Amniotic epithelial cell (primary cell): ENCODE measurements at places on chromosomes 11 and 22.
A peak's percentile ranks its signal among the peaks of the same experiment; 100 is the strongest.

GRCh38 chr11:130731401-130731800 is 184.9 kb downstream of the SNX19 start:
- no peak for DNase-seq

DNA sequence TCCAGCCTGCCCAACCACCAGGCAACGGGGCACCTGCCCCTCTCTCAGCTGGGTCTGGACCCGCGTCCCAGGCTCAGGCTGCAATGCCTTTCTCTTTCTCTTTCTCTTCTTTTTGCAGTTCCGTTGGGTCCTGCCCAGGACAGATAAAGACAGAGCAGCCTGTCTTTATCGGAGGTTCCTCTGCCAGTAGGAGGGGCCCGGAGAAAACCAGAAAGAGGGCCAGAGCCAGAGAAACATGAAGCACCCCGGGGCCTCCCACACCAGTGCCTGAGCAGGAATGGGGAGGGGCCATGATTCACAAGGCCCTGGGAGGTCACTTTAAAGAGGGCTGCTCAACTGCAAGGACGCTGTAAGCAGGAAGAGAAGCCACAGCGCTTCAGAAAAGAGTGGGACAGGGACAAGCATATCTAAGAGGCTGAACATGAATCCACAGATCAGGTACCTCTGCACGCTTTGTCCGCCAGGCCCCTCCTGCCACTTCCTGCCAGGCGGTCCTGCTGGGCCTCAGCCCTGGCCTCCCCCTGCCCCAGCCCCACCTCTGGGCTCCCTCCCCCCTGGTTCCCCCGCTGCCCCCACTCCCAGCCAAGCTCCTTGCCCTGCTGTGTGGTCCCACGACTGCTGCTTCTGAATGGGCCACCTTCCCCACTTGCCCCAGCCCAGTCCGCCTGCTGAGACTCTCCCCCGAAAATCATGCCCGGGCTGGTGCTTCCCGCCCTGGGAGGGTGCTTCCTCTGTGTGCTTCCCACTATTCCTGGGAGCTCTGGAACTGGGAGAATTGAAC is at the start of gene APOBEC3C:
APOBEC3C (plus strand) TSS at position 316 of the 781 bp plus-strand sequence; CDS start at position 422, 106 bp downstream.
- DNase-seq = peak; percentile 94

DNA sequence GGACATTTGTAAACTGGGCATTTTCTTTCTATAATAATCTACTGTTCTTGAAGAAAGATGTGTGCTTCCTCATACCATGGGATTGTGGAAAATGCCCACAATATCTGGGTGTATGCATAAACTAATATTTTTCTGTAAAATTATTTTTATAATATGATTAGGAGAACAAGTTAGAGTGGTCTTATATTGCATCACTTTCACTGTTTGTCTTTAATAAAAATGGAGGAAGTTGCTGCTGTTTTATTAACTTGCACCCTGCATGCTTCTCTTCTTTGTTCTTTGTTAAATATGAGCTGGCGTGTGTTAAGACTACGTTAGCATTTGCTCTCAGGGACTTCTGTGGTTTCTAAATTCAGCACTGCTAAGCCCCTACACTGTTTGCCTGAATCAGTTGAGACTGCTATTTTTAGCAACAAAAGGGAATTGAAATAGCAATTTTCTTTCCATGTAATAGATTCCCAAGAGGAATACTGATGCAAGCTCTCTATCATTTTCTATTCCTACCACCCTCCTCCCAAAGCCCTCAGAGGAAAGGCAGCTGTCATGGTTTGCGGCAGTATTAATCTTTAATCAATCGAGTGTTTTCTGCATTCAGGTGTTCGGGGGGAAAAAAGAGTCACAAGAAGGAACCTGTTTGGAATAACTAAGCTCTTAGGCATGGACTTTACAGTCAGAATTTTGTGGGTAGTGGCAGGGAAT is 56.1 kb downstream of the HSD17B12 start:
- DNase-seq = peak; percentile 24

GRCh38 chr11:65854161-65854592 is 3.8 kb downstream of the CFL1 start:
- DNase-seq = no peak

DNA sequence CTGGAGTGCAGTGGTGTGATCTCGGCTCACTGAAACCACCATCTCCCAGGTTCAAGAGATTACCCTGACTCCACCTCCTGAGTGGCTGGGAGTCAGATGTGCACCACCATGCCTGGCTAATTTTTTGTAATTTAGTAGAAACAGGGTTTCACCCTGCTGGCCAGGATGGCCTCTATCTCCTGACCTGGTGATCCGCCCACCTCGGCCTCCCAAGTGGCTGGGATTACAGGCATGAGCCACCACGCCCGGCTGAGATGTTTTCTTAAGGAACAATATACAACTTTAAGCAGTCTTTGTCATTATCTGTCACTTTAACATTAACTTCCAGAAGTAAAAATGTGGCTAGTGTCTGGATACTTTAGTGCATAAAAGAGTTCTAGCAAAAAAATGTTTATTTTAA is 272.6 kb upstream of the FAT3 start:
- DNase-seq = no peak

DNA sequence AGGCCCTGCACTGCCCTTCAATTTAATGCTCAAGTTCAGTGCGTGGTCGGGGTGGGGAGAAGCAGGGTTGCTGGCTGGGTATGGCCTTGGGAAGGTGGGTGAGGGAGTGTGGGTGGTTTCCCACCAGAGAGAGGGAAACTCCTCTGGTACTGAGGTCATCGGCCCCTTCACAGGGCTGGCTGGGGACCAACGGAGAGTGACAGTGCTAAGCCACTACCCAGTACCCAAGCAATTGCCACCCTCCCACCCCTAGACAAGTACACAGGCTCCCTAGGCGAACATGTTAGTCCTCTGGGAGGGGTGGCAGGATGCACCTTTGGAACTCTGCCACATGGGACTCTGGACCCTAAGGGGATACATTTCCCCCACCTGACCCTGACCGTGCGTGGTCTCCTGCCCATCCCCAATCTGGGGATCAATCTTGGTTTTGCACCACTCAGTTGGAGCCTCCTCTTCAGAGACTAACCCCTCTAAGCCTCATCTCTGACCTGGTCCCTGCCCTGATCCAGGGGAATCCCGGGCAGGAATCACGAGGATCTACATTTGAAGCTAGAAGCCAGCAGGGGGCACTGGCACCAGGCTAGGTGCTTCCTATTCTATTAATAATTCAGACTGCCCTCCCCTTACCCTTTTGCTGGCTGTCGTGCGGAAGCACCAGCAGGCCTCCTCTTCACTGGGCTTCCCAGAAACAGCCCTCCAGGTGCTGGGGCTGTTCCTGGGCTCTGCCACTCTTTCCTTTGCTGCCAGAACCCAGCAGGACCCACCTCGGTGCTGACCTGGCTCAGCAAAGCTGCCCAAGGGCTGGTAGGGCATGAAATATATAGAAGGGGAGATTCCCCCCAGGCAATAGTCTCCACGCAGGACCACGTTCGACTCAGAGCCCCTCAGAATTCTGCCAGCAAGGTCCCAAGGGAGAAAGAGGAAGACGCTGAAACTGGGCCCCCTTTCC is 377.7 kb downstream of the TENM4 start:
- DNase-seq = peak; percentile 34

GRCh38 chr22:25437414-25438160 is 126.9 kb upstream of the GRK3 start:
- no peak for DNase-seq

DNA sequence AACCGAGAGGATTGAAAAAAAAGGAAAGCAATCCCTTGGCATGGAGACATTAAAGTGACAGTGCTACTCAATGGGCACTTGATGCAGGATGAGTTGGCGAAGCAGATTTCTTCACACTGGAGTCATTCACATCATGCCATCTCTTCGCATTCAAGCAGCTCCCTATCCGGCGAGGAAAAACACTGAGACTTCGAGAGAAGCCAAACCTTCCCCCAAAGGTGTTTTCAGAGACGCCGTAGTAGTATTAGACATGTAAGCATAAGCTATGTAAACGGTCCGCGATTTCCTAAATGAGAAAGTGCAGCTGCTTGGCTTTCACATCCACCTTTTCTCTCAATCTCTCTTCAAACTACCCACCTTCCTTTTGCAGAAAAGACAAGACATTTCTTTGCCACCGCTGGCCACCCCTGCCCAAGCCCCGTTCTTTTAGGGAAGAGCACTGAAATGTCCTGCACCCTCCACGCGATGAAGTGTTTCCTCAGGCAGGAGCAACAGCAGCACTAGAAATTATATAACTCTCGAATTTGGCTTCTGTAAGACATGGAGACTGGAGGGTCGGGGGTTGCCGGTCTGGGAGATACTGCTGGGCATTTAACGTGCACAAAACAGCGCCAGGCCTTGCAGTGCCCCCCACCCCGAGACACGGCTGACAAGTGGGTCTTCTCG is at the start of gene DLG2:
DLG2 (minus strand) TSS at position 13 of the 666 bp plus-strand sequence.
- peak; percentile 33 for DNase-seq

DNA sequence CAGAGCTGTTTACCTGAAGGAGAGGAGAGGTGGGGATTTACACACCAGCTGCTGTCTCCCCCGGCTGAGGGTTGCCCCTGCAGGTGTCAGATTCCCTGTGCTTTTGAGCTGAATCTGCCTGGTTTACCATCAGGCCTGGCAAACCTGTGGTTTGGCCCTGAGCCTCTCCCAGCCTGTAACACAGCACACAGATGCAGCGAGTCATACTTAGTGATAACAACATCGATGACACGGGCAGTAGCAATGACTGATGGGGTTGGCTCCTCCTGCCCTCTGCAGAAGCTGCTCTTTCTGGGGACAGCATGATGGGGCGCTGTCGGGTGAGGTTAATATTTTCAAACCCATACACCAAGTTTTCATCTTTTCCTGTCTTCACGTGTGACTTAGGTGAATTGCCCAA is 380.0 kb upstream of the B3GAT1 start:
- DNase-seq = no peak

- no peak for DNase-seq
These were observed 48.9 kb upstream of the SHANK2 start for GRCh38 chr11:71301046-71301857.

DNA sequence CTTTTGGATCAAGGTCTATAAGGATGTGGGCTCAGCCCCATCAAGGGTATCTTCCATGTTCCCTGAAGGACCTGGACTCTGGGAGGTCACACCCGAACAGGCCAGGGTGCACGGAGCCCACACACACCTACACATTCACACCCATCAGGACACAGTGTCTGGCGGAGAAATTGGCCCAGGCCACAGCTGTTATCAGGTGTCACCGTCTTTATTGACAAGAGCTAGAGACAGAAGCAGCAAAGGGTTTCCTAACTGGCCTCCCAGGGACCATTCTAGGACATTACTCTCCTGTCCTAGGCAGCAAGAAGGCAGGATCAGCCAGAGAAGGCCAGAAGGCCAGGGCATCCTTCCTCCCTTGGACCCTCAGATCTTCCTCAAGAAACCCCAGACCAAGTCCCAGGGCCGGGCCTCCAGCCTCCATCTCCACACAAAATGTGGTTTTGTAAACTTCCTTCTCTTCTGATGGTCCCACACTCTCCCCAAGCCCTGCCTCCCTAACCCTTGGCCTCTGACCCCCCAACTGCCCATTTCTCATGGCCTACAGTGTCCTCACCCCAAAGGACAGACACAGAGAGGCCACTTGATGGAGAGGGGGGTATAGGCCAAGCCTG is 8.1 kb downstream of the SSTR3 start:
- DNase-seq = no peak
